ENCODE measurements at places on chromosomes 1 and 21.

GRCh38 chr1:211330282-211330936 lies 3.8 kb downstream of the TRAF5 start:
- no peak for DNase-seq

DNA sequence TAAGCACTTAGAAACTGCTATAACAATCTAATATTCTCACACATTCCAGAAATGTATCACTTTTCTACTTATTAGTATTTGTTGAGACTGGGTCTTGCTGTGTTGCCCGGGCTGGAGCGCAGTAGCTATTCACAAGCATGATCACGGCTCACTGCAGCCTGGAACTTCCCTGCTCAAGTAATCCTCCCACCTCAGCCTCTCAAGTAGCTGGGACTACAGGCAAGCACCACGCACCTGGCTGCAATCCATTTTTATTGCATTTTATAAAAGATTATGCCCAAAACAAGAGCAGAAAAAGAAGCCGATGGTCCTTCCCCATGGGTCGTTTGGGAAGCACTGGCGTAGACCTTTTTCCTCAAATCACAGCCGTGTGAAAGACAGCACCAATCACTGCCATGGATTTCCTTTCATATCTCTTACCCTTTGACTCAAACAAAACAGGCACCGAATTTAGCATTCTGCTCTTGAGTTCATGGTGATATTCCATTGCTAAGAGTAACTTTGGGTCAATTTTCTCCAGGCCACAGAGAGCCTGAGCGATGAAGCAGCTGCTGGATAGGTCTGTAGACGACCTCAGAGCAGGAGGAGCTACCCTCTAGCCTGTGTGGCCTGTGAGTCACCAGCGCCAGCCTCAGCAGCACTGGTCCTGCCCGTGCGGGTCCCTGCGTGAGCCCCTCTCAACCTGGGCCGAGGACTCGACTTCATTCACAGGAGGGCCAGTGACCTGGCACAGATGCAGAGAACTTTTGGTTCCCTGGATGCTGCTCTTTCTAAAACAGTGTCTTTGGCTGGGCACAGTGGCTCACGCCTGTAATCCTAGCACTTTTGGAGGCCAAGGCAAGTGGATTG lies 80.8 kb downstream of the PIK3CD start:
- no peak for DNase-seq

DNA sequence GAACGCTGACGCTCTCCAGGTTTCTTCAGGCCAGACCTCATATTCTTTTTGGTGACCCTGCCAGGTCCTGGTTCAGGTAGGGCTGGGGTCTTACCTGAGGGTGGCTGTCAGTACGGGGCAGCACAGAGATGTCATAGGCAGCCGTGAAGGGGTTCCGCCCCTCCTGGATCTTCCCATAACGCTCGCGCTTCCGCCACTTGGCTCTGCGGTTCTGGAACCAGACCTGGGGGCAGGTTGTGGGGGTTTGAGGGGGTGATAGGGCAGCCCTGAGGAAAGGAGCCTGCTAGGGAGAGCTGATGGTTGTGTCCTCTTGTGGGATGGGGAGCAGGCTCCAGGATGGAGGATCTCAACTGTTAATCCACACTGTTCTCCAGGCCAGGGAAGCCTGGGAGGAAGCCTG lies 9.1 kb downstream of the ALX3 start:
- no peak for DNase-seq

- no peak for DNase-seq
Observed at GRCh38 chr1:160004425-160004824, 27.4 kb downstream of the PIGM start.

GRCh38 chr1:186983327-186983726 lies 154.6 kb downstream of the PLA2G4A start:
- DNase-seq = no peak

DNA sequence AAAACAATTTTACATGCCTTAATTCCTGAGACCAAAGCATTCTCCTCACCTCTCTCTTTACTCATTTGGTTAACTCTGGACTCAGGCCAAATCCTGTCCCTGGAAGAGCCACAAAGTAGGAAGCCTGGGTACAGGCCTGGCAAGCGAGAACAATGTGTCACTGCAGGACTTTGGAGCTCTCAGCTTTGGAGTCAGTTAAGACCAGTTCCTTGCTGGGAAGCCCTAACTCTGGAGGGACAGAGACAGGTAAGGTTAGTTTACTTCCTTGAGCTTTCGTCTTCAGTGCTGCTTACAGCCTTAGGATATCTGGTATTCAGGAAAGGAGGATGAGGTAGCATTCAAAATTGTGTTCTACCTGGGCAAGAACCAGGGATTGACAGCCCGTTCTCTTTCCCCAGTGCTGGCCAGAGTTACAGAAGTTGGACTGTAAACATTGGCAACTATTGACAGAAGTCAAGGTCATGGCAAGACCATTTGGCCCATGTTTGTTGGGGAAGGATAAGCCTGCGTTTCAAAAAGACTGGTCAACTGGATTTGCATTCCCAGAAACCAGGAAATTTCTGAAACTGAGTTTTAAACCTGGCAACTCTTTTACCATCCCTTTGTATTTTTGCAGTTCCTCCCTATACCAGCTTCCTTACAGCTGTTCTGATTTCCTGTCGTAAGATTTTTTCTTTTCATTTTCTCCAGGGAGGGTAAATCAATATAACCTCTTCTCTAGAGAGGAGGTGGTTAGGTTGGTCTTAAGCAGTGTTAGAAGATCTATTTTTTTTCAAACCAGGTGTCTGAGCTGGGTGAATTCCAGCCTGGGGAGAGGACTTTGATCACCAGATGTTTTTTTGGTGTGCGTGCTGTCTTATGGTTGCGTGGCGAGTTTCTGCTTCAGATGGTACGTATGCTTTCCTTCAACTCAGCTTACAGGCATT lies at the start of gene C4BPB:
Gene C4BPB (plus strand): TSS at position 160 of the 926 bp plus-strand sequence. CDS start 672 bp downstream, at position 832.
- no peak for DNase-seq

DNA sequence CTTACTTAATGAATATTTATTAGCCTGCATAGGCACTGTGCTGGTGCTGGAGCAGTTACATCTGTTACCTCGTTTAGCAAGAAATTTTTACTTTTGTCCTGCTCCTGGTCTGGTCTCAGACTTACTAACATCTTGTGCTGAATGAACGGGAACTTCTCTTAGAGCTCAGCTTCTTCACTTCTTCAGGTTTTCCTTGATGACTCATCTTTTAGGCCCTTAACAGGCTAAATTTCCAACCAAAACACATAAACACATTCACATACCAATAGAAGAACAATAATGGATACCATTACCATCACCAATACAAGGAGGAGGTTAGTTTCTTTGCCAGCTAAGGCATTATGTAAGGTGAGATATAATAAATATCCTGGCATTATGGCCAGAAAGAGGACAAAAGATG lies 68.9 kb downstream of the IFI44 start:
- no peak for DNase-seq

DNA sequence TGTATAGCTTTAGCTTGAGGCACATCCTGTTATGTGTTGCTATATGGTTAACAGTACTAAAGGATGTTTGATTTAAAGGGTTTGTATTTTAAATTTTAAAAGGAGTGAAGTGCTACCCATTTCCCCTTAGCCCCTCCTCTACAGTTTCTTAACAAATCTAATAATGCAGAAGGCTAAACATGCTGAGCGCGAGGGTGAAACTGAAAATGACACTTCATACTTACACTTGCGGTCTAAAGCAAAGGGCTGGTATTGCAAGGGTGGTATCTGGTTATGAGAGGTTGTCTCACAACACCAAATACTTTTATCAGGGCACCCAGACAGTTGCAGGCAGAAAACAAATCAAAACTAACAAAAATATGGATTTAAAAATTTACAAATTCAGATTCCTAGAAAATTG lies 172.3 kb downstream of the SIPA1L2 start:
- no peak for DNase-seq

DNA sequence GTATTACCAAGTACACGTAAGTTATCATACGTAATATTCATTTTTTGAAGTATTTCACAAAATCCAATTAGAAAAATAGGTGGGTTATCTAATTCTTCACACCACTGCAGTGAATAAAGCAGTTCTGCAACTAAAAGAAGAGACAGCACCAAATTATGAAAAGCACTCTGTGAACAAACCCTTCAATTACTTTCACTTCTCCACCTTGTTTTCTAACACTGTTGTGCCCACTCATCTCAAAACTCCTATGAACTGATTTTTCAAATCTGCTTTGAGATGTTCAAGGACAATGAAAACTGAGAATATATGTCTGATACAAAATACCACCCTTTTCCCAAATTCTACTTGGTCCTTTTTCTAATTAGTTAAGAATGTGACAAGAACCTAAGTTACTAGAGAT lies 39.4 kb downstream of the LTN1 start:
- DNase-seq = no peak

DNA sequence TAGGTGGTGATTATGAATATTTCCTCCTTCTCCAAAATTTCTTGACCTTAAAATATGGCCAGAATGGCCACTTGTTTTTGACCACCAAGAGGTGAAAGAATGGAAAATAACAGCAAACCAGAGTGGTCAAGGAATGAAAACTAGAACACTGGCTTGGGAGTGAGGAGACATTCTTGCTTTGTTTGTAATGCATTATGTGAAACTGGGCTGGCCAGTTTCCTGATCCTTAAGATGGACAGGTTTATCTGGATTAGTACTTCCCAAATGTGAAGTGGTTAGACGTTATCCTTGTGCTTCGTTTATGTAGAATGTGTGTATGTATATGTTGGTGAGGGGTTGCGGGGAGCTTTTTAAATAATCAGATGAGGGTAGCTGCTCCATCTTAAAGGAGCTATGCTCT lies 12.8 kb downstream of the PLA2G4A start:
- DNase-seq = no peak

DNA sequence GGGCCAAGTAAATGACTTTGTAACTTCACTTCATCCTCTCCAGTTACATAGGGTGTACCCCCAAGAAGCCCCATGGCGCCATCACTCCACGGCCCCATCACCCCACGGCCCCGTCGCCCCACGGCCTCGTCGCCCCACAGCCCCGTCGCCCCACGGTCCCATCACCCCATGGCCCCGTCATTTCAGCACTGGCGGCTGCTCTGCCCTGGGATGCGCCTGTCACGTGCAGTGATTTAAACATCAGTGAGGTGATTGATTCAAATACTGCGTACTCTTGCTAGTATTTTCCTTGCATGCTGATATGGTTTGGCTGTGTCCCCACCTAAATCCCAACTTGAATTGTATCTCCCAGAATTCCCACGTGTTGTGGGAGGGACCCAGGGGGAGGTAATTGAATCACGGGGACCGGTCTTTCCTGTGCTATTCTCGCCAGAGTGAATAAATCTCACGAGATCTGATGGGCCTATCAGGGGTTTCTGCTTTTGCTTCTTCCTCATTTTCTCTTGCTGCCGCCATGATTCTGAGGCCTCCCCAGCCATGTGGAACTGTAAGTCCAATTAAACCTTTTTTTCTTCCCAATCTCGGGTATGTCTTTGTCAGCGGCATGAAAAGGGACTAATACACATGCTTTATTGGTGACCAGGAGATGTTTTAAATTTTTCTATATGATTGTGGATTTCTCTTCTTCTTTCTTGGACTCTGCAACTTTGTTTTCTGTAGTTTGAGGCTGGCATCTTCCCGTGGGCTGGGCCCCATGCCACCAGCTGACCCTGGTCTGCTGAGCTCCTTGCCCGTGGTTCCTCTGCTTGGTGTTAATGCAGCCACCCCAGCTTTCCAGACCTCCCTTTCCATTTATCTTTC lies 50.1 kb upstream of the PCBP3 start:
- no peak for DNase-seq

DNA sequence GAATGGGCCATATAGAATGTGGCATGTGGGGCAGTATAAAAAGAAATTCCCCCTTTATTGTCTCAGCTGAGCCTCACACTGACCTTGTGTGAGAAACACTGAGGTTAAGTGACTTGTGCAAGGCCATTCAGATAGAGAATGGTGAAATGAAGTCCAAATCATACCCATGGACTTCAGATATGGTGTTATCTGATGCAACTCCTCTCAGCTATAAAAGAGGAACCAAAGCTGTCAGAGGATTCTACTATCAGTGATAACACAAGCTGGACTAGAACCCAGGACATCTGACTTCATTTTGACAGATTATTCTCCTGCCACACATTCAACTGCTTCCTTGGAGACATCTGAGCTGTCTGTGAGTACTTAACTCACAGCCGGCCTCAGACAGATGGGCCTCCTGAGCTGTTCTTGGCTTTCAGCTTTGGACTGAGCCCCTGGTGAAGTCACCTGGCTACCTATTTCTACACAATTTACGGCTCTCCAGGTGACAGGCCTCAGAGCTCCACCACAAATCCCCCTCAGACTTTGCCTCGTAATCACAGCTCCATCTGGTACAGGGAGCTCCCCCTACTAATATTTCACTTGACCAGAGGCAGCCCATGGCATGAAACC lies 104.6 kb downstream of the PLXNA2 start:
- no peak for DNase-seq

DNA sequence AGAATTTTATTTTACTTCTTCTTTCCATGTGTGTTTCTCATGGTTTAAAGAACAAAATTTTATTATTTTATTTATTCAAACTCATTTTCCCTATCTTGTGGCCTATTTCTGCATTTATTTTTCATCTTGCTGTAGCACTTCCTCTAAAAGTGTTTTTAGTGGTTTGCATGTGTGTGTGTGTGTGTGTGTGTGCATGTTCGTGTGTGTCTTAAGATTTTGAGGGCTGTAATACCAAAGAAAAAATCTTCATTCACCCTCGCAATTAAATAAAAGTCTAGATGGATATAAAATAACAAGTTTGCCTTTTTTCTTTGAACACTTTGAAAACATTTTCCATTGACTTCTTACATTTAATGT lies 24.6 kb upstream of the FCRL3 start:
- DNase-seq = no peak

DNA sequence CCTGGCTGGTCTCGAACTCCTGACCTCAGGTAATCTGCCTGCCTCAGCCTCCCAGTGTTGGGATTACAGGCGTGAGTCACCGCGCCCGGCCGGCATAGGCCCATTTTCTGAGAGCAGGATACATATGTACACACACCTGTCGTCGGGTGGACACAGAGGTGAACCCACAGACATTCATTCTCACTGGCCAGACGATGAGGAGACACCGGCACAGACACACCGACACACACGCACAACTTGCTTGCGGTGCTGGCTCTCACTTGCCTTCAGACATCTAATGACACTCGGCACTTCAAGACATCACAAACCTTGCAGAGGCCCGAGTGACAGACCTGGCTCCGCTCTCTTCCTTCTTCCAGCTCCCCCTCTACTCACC lies 579 bp downstream of the PTCH2 start:
- DNase-seq = no peak

GRCh38 chr1:89547563-89548116 lies 23.0 kb downstream of the LRRC8B start:
- DNase-seq = no peak

GRCh38 chr1:202270871-202271326 lies 70.8 kb downstream of the UBE2T start:
- no peak for DNase-seq

GRCh38 chr1:89781494-89782126 lies 39.2 kb upstream of the LRRC8D start:
- DNase-seq = peak; percentile 45

GRCh38 chr21:15841856-15842564 lies 112.2 kb downstream of the USP25 start:
- DNase-seq = no peak

- DNase-seq = no peak
Observed at GRCh38 chr1:33332357-33332789, 11.5 kb upstream of the A3GALT2 start.
